ENCODE measurements at places on chromosomes 1 and 21.

DNA sequence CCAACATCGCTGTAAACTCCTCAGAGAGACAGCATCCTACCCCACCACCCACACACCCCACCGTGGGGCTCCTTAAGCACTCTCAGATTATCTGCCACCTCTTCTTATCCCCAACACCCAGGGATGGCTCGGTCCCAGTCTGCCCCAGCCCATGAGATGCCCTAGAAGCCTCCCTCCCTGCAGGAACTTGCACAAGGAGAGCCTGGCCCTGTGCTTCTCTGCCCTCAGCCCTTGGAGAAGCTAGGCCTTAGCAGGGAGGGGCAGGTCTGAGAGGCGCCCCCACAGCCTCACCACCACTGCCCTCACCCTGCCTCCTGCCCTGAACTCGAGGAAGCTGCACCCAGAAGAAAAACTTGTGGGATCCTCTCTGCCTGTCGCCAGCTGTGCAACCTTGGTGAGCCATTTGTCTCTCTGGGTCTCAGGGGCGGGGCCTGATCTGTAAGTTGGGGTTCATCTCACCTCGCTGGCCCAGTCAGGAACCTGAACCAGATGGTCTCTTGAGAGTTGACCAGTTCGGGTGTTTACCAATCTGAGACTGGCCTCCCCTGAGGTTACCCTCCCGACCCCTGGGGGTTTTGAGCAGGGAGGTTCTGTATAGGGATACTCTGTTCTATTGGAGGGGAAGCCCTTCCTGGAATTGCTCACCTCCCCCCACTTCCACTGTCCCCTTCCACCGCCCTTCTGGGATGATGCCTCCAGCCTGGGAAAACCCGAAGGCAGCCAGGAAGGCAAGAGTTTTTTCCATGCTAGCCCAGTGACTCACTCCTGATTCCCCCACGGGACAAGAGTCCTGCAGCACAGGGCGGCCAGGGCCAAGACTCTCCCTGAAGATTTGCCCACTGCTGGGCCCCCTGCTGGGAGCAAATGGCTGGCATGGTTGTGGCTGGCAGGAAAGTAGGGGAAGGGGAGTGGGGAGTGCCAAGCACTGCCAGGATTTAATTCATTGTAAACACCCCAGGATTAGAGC is at the start of gene S100A3:
Gene S100A3, minus strand, starts transcription at position 537 of the 967 bp plus-strand sequence. CDS start 773 bp downstream, outside the sequence.
- DNase-seq: no peak

DNA sequence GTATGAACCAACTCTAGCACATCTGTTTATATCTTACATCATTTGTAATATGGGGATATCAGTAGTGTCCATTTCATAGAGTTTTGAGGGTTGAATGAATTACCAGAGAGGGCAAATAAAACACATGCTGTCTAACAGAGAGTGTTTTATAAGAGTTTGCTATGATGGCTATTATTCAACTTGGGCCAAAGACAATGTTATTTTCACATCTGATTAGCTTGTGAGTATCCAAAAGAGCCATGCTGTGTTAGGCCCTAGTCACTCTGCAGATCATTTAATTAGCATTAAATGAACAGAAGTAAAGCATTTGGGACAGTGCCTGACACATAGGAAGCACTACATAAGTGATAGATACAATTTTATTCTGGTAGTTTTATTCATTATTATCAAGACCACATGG is 4.2 kb upstream of the RNF11 start:
- no peak for DNase-seq

DNA sequence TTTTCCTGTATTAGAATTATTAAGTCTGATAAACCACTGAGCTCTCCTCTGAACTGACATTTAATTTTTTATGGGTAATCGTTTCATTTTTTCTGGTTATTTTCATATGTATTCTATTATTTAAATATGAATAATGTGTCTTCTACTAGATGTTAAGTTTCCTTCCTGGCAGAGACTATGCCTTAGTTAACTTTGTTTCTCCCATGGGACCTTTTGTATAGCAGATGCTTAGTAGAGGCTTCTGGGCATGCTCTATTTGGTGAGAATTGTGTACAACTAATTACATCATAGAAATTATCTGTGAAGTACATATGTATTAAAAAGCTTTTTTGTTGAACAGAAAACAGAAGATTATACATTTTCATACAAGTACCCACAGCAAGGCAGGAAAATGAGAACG is 23.4 kb downstream of the CTBS start:
- no peak for DNase-seq

DNA sequence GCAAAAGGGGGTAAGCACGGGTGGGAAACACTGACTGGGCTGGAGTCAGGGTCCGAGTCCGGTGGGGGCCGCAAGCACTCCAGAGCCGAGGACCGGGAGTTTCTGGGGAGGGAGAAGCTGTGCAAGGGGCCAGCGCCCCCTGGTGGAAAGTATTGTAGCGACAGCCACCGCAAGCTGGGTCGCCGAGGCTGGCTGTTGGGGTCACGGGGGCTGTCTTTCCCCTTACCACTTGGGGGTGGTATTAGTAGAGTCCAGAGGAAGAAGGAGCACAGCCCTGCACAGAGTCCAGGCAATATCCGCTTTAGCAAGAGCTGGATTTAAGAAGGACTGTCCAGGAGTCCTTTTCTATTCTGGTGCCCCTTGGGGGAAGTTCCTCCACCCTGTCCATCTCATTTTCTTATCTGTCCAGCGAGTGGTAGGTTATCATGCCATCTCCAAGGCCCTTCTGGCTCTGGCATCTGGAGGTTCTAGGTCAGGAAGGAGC is 17.9 kb upstream of the ETV3 start:
- peak; percentile 80 for DNase-seq

DNA sequence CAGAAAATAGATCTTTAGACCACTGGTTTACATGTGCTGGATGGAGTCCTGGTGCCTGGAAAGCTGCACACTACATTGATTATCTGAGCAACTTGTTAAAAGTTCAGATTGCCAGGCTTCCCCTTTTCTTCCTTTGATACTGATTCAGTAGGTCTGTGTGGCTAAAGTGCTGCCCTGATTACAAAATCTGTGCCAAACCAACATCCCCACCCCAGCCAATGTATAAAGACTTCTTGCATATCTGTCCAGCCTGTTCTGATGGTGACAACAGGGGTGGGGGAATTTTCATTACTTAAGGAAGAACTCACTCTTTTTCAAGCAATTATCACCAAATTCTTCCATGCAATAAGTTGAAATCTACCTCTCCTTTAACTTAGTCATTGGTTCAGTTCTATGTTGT is 135.5 kb downstream of the TNFSF18 start:
- no peak for DNase-seq

DNA sequence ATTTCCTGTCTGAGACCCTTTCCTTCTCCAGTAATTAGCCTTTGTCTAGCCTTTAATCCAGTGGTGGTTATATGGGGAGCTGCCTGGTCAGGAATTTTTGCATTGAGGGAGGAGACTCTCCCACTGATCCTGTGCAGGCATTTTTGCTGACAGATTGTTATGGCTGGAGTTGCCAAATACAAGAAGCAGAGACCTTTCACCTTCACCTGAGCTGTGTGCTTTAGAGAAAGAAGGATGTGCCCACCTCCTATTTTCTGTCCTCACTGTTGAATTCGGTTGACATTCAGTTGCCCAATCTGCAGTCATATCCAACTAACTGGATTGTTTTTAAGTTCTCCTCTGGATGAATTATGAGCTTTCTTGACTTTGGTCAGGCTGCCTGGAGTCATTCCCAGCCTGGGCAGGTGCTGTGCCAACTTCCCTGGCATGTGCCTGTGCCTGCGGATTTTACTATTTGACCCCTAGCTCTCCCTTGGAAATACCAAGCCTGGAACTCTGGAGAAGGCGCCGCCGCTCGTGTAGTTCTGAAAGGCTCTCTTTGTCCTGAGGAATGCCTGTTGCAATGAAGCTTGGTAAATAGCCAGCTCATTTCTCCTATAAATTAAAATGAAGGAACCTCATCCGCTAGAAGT is 143.9 kb downstream of the NOS1AP start:
- DNase-seq: no peak

Data from T-cell (primary cell).